Suppressor macrophage treated with lipopolysaccharide for 1 hour (primary cell): ENCODE measurements at places on chromosomes 4 and X.

DNA sequence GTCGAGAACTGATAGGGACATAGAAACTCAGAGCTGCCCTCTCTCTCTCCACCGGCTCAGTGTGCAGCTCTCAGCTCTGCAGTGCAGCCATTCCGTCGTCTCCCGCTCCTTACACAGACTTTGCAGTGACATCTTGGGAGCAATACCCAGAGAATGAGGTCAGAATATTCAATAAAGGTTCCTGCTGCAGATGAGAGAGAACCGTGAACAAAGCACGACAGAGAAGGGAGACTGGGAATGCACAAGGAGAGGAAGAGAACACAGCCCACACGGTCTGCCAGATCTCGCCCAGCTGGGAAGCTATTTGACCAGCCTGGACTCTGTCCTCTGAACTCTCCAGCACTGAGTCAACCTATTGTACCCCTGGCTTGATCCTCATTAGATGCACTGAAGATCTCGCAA, 118.0 kb upstream of the PPARGC1A start:
- no peak for DNase-seq

- DNase-seq, result no peak
These were observed 254.6 kb downstream of the STIM2 start for GRCh38 chr4:27115221-27115620.

DNA sequence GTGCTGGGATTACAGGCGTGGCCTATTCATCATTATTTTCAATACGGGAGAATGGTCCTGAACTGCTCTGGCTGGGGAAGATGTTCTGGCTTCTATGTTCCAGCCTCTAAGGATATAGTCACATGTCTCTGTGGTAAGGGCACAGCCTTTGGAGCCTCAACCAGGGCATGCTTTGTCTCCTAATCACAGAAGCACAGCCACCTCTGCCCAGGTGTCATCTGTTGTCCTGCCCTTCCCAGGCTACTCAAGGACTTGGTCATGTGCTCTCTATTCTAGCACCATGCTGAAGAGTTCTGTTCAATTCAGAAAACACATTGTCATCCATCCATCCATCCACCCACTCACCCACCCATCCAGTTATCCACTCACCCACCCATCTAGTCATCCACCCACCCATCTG, 29.5 kb downstream of the ASMTL start:
- no peak for DNase-seq

DNA sequence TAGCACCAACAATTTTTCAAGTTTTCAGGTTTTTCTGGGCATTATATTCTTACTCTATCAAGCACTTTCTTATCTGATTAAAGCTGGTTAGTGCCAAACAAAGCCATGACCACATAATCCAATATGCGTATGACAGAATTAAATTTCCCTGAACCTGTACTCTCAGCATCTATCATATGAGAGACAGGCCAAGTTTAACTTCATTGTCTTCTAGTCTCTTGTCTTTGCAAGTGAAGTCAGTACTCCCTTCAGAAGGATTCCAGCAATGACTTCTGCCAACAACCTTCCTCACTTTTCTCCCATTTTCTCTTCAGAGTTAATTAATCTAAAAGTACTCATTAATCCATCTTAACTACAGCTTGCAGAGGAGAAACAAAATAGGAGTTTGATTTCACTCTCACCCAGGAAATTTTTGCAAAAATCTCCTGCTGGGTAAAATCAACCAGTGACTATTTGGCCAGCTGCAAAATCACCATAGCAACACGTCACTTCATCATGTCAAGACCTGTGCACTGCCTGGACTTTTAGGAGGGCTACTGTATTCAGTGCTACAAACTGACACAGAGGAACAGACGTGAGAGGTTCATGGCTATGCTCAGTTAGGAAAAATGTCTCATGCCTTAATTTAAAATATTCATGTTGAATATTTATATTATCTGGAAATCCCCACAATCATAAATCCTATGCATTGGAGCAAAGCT, 208.4 kb downstream of the ANTXR2 start:
- DNase-seq, result no peak

DNA sequence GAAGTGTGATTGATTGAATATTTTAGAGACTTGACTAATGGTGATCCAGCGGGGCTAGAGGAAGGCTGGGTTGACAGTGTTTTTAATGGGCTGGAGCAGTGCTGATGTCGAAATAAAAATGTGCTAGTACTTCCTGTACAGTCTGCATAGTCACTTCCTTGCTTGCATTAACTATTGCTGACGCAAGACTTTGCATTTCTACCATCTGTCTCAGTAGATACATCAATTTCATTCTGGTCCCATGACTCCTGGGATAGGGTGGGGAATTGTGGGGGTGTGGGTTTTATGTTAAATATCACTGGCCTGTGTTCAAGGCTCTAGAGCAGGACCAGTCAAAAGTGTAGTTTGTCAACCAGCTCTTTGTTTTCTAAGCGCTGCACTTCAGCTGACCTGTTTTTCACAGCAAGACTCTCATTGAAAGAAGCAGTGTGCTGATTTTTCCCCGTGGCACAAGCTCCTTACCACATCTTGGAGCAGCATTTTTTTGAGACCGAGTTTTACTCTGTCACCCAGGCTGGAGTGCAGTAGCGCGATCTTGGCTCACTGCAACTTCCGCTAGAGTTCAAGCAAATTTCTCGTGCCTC, 35.2 kb upstream of the PHEX start:
- DNase-seq, result peak; percentile 81

GRCh38 chr4:2322841-2323240, 60.9 kb upstream of the MXD4 start:
- DNase-seq, result no peak

DNA sequence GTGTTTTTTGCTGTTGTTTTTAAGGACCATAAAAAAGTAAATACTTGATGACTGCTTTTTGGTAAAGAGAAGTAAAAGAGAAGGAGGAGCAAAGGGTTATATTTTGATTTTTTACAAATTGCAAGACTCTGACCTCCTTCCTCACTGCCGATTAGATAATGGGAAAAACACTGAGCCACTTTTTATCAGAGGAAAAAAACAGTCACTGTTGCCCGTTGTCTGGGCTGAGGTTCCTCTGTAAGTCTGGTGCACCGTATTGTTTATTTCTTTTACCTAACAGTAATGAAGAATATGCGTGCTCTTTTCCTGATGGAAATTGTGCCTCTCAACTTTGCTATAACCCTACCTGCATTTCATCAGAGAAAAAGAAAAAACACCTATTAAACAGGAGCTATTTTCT, 178.7 kb upstream of the EMCN start:
- no peak for DNase-seq

- DNase-seq, result no peak
These were observed 19.0 kb upstream of the PACRGL start for GRCh38 chr4:20681271-20681670.

GRCh38 chrX:100819534-100819836, 706 bp upstream of the CSTF2 start:
- DNase-seq, result no peak

- DNase-seq, result no peak
These were observed 16.5 kb upstream of the NDNF start for GRCh38 chr4:121088867-121089266.

DNA sequence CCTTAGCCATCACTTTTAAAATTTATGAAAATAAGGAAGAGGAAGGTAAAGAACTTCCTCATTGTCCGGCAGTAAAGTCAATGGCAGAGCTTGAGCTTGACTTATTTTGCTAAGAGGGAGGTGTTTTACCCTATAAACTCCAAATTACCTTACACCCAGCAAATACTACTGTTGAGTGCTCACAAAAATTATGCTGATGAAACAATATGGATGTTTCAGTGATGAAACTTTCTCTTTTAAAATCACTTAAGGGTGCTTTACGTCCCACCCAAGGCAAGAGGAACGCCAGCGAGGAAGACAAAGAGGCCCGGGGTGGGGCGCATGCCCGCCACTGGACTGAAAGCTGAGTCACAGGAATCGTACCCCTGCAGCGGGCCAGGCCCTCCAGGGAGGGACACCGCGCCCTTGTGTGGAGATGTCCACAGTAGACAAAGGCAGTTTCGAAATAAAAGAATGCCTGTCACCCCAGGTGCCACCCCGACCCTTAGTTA, 560 bp upstream of the TMSB4X start:
- DNase-seq, result peak; percentile 71

DNA sequence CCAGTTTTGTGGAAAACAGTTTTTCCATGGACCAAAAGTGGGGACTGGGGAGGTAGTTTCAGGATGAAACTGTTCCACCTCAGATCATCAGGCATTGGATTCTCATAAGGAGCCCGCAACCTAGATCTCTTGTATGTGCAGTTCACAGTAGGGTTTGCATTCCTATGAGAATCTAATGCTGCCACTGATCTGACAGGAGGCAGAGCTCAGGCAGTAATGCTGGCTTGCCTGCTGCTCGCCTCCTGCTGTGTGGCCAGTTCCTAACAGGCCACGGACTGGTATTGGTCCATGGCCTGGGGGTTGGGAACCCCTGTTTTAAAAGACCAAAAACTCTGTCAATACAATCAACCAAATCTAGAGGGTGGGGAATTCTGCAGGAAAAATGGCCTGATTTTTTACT, 100.0 kb upstream of the EOLA2 start:
- no peak for DNase-seq

GRCh38 chr4:17072483-17072882, 174.0 kb upstream of the LDB2 start:
- no peak for DNase-seq

- no peak for DNase-seq
These were observed 246.6 kb upstream of the AADAT start for GRCh38 chr4:170336238-170336775.

GRCh38 chrX:109578916-109579315, 42.3 kb downstream of the NXT2 start:
- DNase-seq, result no peak

GRCh38 chrX:10043386-10043785, 76.2 kb downstream of the CLDN34 start:
- no peak for DNase-seq

- DNase-seq, result no peak
These were observed 125.6 kb downstream of the ARSF start for GRCh38 chrX:3166670-3167455.

DNA sequence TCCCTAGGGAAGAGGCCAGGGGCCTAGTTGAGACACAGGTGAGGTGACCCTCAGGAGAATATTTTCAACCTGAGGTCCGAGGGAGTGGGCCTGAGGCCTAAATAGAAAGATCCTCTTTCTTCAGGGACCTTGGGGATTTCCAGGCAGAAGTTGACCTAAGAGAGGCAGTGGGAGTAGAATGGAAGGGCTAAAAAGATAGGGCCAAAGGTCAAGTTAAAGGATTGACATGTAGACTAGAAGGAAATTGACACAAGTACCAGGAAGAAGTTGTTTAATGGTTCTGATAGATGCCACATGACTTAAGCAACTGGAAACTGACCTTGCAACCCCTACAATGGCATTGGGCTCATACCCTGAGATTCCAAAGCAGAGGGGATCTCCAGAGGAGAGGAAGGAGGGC, 76.9 kb downstream of the SHROOM3 start:
- peak; percentile 65 for DNase-seq

DNA sequence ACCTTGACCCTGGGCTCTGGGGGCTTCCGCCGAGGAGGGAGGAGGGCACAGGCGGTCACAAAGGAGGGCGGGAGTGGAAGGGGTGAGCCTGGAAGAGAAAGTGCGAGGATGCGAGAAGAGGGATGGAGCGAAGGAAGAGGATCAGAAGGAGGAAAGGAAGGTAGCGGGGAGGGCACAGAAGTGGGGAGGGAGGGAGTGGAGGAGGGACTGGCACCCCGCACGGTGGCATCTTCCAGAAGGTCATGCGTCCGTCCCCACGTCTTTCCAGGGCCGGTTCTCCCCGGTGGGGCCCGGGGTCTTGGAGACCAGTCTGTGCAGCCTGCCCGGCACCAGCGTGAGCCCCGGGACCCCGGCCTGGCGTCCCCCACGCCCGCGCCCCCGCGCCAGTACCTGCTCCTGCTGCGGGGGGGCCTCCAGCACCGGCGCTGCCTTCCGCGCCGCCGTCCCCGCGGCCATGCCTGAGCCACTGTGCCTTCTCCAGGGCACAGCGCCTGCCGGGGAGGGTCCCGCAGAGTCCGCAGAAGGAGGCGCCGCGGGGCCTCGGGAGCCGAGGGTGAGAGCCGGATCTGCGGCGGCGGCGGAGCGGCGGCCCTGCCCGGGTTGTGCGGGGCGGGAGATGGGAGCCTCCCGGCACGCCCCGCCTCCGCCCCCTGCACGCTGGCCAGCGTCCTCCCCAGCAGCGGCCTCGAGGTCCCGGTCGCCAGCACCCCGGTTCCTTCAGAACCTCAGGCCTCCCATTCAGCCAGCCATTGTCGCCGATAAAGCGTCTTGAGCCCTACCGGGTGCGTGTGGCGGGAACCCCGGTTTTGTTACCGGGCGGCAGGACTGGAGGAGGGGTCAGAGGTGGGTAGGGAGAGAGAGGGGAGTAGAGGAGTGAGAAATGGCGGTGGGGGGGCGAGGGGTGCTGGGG, at the start of gene RNF175:
TSS of gene RNF175 (minus strand) at position 618 of the 910 bp plus-strand sequence. CDS start at position 456, 162 bp downstream.
- peak; percentile 59 for DNase-seq

DNA sequence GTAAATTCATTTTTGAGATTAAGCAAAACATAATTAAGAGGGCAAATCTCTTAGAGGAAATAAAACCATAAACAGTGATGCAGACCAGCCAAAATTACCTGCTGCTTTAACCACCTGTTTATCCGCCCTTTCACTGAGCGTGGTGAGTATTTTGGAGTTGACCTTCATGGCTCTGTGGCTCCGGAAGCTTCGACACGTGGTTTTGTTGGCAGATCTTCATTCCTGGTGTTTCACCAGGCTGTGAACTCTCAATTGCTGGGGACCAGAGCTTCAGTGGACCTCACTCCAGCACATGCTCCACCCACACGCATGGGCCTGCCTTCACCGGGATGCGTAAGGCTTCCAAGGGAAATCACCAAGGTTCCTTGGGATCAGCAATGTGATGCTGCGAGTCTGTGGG, 83.8 kb downstream of the FHDC1 start:
- DNase-seq, result no peak

- DNase-seq, result no peak
These were observed 95.0 kb downstream of the BANK1 start for GRCh38 chr4:101885574-101885973.

DNA sequence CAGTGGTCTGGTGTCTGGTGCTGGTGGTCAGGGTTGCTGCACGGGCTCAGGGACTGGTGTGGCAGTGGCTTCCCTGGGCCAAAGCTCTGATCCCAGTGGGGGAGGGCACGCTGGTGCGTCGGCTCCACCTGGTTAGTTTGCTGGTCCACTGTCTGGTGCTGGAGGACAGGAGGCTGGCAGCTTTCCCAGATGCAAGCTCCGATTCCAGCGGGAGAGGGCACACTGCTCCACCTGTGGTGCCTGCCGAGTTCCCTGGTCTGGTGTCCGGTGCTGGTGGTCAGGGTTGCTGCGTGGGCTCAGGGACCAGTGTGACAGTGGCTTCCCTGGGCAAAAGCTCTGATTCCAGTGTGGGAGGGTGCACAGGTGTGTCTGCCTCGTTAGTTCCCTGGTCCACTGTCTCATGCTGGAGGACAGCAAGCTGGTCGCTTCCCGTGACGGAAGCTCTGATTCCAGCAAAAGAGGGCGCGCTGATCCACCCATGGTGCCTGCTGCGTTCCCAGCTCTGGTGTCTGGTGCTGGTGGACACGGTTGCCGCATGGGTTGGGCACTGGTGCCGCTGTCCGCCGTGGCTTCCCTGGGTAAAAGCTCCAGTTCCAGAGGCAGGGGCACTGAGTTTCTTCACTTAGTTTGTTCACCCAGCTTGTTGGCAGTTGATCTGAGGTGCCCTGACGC, 5.8 kb downstream of the VMA21 start:
- no peak for DNase-seq
